Activated T-cell treated with anti-CD3 and anti-CD28 coated beads, Interleukin-2, amount 50 U/mL, for 48 hours (primary cell): ENCODE measurements at places on chromosomes 2 and 18.

- no peak for DNase-seq
These were observed 118.0 kb downstream of the MBP start for GRCh38 chr18:77014538-77014937.

DNA sequence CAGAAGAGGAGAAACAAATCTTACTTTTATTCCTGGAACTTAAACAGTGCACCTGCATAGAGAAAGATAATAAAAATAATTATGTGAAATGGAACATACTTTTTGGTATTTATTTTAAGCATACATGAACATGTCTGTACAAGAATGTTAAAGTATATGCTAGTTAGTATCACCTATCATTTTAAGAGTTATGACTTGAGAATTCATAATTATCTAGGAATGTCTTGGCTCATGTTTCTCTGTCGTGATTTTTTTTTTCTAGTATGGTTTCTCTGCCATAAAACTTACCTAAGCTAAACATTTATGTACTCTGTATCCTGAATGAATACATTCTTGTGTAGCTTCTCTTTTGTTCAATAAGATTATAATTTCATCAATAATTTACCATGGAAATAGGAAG, 4.2 kb downstream of the SERPINB7 start:
- DNase-seq = no peak

- peak; percentile 53 for DNase-seq
These were observed 92.1 kb downstream of the TMEM18 start for GRCh38 chr2:584863-585823.

GRCh38 chr2:225033440-225034318, 8.6 kb downstream of the DOCK10 start:
- DNase-seq = no peak

DNA sequence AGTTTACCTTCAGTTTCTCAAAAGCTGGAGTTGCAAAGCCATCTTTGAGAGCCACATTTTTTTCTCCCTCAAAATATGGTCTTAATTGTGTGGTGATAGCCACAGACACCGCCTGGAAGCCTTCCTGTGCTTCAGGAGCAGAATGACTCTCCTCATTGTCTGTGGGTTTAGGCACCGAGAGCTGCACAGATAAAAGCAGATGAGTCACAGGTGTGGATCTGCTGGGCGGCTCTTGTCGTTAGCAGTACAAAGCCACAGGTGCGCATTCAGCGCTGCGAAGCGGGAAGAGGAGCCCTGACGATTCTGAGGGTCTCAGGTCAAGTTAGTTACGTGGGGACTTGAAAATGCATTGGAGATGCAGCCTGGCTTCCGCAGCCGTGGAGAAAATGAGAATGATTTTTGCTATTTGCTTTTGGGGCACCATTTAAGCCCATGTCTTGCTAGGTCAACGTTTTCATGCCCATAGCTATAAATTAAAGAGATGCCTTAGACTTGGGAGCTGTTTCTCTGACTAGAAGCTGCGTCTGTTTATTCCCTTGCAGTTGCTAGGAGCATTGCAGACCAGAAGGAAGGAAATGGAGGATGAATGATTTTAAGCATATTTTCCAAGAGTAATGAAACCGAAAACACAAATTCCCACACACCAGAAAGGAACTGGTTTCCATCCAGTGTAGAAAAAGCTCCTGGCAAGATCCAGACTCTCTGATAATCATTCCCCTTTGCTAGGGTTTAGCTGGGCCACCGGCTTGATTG, 51.5 kb downstream of the KLHL29 start:
- peak; percentile 55 for DNase-seq

DNA sequence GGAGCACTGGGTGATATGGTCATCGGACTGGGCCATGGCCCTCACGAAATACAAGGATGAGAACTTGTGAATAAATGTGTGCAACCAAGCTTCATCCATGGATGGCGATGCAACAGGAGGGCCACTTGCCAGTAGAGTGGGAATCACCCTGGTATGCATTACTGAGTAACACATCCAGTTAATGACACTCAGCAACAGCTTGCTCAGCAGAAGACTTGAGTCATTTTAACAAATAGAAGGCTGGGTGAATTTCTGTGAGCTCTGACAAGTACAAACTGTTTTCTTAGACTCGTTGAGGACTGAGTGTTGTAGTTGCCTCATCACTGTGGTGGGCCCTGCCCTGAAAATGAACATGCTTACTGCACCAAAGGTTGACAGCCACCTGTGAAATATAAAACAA, 221.6 kb downstream of the NCKAP5 start:
- no peak for DNase-seq

DNA sequence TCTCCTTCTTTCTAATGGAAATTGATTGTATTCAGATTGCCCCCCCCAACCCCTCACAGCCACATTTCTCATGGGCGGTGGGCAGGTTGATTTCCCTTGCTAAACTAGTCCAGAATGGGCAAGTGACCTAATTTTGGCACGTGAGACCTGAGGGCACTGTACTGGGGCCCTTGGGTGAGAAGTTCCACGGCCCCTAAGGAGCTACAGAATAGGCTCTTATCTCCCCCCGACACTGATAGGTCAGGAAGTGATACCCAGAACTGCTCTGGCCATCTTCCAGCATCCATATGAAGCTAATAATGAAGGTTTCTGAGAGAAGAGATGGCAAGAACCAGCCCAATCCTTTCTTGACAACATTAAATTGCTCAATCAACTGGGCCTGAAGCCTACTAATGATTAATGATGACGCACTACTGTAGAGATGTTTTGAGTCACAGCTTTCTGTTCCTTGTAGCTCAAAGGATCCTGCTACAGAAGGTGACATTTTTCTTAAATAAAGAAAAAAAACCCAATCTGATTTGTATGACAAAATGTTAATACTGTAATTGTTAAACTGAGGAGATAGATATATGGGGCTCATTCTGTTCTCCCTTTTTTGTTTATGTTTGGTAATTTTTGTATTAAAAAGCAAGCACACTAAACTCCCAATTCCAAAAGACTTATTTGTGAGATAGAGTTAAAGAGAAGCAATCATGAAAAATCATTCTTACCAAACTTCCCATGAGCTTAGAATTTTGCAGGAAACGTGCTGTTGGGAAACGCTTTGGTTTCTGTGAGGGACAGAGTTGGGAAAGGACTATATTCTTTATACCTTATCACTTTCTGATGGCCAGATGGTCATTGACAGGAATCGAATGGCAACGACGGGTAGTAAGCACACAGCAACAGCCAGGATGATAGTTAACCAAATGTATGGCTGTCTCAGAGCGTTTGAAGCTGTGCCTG, 28.2 kb upstream of the NARS1 start:
- DNase-seq = no peak

DNA sequence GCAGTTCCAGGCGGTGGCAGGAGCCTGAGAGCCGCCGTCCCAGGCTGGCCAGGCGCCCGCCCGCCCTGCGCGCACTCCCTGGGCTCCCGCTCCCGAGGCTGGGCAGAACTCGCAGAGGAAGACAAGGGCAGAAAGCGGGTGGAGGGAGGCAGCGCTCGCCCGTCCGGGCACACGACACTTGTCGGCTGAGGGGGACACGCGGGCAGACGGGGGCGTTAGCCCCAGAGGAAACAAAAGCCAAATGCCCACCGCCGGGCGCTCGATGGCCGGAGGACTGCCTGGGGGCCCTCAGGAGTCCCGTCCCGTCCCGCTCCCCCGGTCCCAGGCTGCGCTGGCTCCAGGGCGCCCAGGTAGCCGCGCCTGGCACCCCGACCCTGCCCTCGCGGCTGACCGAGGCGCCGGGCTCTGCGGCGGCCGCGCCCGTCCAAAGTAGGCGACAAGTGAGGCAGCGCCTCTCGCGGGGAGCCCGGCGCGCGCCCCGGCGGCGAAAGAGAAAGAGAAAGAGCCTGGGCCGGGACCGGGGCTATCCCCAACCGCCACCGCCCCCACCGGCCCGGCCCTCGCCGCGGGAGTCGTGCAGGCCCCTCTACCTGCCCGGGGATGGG, 491 bp downstream of the L3MBTL4 start:
- DNase-seq = peak; percentile 51

DNA sequence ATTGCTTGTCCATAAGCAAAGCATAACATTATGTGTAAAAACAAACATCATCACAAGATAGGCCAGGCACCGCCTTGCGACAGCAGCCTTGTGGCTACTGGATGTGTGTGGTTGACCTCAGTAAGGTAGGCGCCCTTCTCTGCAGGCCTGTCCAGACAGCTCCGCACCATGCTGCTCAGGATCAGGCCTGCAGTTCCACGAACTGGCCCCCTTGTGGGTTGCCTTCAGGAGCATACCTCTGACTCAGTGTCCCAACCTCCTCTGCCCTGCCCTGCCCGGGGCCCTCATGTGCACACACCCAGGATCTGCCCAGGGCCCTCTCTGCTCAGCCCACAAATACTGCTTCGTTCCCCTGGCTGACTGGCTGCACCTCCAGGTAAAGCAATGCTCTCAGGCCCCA, 16.1 kb upstream of the ZNF236 start:
- DNase-seq = no peak

DNA sequence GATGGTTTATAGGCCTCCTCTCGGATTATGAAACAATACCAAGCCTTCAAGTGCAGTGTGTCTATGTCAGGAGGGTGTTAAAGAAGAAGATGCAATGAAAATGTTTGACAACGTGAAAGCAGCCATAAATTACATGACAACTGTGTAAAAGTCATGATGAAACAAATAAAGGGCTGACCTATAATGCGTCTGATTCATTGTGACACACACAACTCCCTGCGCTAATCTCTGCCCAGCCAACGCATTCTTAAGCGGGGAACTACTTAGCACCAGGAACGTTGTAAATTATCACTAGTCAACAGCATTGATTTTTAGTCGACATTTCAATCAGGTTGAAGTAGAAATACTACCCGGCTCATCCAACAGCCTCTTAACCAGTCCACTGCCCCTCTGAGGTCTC, 26.8 kb downstream of the BCL11A start:
- no peak for DNase-seq

GRCh38 chr2:108621087-108621559, 86.9 kb downstream of the LIMS1 start:
- peak; percentile 75 for DNase-seq

- no peak for DNase-seq
These were observed 6.0 kb downstream of the LRRC30 start for GRCh38 chr18:7236933-7237332.

GRCh38 chr2:200961674-200962073, 1.8 kb downstream of the ORC2 start:
- DNase-seq = no peak

- DNase-seq = no peak
These were observed 22.1 kb downstream of the GPR39 start for GRCh38 chr2:132438691-132439090.

DNA sequence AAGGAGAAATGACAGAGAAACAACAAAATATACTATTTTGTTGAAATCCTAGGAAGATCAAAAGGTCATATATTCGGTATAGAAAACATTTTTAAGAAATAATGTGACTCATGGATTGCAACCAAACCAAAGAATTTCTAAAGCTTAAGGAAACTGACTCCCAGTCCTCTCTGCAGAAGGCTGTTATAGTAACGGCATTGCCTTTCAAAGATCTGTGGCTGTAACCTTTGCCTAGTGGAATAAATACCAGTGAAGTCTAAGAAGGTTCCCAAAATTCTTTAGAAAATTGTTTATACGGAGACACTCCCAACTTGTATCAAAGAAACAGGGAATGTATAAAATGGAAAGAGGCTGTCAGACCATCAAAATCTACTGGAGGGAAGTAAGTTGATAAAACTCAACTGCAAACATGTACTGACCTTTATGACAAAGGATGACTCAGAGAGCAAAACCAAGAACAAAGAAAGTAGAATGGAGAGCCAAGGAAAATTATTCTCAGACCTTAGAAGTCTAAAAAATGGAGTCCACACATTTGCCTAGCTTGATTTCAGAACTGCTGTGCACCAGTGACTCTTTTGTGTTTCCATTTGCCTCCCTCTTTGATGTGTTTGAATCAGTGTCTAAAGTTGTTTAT, 48.6 kb upstream of the FSIP2 start:
- no peak for DNase-seq

- DNase-seq = no peak
These were observed 28.1 kb upstream of the TMEM247 start for GRCh38 chr2:46451131-46451711.

- DNase-seq = no peak
These were observed 45.7 kb upstream of the STK17B start for GRCh38 chr2:196217116-196217515.

DNA sequence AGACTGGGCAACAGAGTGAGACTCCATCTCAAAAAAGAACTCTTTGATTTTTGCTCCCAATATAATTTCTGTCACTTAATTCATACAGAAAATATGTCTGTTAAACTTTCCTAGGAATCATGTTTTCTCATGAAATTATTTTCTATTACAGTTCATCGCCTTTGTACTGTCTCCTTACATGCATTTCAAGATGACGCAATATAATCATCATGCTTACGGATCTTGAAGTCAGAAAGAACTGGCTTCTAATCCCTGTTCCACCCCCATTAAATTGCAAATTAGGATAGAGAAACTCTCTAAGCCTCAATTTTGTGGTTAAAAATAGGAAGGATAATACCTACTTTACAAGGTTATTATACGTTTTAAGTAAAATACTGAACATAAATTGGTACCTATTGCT, 467.6 kb upstream of the SMIM21 start:
- no peak for DNase-seq

GRCh38 chr2:147827088-147827375, 17.8 kb upstream of the ACVR2A start:
- no peak for DNase-seq

GRCh38 chr18:58443671-58444070, 185.2 kb downstream of the ALPK2 start:
- no peak for DNase-seq

DNA sequence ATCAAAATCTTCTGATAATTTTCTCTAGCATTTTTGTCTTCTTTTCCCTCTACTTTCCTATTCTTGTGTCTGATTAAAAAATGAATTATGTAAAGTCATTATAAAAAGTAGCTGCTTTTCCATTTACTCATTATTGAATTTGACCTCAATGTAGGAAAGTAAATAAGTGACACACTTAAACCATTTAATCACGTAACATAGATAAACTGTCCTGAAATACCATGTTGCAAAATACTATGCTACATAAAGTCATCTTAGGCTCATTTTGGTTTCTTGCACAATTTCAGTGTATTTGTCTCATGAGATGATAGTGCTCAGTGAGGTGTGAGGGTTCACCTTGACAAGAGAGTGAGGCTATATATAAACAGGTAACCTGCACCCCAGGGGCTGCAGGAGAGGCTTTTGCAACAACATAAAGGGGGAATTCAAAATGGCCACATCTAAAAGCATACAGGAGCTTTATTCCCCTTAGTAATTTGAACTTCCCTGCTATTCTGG, 502.7 kb downstream of the RNF144A start:
- no peak for DNase-seq

GRCh38 chr2:49343638-49344037, 189.3 kb upstream of the FSHR start:
- no peak for DNase-seq

GRCh38 chr2:9975805-9976447, 24.4 kb downstream of the GRHL1 start:
- peak; percentile 59 for DNase-seq

GRCh38 chr2:119516121-119516520, 8.2 kb downstream of the SCTR start:
- no peak for DNase-seq
